EH (cell line): ENCODE measurements at places on chromosomes 16 and 17.

DNA sequence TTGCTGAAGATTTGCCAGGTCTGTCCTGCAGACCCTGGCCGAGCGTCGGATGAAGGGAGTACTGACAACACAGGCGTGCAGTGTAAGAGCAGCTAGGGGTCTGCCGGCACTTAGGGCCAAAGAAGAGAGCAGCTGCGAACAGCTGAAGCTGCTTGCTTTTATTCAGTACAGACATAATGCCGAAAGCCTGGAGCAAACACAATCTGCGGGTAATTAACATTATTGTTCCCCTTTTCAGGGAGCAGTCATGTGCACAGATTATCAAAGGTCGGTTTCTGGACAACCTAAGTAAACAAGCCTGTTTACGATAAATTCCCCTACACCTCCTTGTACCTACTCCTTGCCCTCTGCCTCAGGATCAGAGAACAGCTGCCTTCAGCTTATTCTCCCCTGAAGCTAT, 12.0 kb upstream of the KRT23 start:
- DNase-seq = no peak

DNA sequence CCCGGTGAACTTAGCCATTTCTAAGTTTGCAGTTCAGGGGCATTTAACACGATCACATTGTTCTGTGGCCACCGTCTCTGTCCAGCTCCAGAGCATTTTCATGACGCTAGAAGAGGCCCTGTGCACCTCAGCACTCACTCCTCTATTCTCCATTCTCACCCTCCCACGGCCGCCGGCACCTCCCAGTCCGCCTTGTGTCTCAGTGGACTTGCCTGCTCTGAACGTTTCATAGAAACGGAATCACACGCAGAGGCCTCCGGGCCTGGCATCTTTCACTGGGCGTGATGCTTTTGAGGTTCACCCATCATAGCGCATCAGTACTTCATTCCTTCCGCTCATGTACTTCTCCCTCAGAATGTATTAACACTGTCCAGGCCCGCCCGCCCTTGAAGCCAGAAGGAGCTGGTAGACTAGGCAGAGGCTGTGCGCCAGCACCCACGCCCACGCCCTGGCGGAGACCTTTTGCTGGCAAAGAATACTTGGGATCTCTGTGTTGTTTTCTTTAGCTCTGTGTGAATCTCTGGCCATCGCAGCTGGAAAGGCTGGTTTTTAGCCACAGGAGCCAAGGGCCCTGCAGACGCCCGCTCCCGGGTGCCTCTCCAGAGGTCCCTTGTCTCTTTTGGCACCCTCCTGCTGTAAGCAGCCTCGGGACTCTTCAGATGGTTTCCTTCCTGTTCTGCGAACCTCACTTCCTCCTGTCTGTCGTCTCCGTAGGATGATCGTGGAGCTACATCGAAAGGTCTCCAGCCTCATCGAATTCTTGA, 23.4 kb upstream of the JPT2 start:
- no peak for DNase-seq

GRCh38 chr17:3497101-3497500, 21.3 kb downstream of the ASPA start:
- DNase-seq = no peak

DNA sequence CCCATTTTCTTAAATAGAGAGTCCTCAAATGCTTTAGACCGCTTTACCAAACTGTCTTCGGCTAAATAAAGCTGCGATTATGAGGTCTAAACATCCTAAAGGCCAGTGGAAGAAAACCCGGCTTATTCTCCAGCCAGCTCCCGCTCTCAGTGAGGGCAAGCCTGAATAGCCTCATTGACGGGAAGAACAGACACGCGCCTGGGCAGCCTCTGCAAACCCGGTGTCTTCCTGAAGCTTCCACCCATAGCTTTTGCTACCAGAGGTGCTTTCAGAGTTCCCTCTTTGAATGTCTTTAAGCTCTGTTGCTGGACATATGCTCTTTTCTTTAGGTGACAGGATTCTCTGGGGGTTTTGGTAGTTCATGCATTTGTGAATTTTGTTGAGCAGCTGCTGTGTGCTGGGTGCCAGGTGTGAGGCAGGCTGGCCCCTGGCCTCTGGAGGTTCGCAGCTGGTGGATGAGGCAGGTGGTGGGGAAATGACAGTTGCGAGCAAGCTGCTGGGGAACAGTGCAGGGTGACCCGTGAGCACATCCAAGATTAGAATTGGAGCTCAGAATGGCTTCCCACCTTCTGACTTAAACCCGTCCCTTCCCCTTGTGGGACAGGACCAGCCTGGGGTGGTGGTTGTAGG, 44.7 kb downstream of the CRISPLD2 start:
- DNase-seq = no peak

DNA sequence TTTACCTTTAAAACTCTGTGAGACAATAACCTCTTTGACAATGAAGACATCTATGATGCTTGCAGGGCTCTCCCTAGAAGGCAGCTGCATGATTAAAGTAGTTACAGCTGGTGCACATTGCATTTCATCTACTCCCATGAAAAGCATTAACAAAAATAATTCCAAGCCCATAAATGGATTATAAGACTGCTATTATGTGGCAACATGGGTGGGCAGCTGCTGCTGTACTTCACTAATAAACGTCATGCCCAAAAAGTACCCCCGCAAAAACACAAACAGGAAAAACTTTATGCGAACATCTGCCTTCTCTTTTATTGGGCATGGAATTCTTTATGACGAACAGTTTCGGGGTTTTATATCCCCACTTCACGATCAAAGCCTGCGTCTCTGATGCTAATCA, 224.9 kb downstream of the CA10 start:
- DNase-seq = no peak

DNA sequence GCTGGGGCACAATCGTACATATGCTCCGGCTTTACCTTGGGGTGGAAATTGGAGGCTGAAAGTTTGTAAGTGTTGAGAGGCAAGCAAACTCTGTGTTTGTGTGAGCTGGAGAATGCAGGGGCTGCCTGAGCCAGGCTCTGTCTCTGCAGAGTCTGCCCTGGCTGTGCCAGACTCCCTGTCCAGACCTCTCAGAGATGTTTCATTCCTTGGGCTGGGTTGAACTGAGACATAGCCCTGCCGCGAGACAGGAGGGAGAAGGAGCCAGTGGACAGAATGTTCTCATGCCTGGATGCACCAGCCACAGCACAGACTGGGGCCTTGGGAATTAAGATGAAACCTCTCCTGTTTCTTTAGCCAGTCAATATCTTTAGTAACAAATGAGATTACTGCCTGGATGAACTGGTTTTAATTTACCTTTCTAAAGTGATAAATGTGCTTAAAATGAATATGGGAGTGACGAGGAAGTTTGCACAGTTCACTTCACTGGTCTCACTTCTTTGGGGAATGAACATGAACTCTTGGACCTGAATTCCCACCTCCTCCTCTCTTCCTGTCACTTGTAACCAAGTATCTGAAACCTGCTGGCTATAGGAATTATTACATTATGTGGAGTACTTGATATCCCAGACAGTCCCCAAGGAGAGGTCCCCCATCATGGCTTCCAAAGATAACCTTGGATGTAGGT, 40.1 kb downstream of the YPEL2 start:
- peak; percentile 60 for DNase-seq

- peak; percentile 95 for DNase-seq
Measured at GRCh38 chr16:24986512-24987303, 28.5 kb downstream of the ARHGAP17 start.

- no peak for DNase-seq
Measured at GRCh38 chr16:68487203-68487514, 38.9 kb upstream of the SMPD3 start.

DNA sequence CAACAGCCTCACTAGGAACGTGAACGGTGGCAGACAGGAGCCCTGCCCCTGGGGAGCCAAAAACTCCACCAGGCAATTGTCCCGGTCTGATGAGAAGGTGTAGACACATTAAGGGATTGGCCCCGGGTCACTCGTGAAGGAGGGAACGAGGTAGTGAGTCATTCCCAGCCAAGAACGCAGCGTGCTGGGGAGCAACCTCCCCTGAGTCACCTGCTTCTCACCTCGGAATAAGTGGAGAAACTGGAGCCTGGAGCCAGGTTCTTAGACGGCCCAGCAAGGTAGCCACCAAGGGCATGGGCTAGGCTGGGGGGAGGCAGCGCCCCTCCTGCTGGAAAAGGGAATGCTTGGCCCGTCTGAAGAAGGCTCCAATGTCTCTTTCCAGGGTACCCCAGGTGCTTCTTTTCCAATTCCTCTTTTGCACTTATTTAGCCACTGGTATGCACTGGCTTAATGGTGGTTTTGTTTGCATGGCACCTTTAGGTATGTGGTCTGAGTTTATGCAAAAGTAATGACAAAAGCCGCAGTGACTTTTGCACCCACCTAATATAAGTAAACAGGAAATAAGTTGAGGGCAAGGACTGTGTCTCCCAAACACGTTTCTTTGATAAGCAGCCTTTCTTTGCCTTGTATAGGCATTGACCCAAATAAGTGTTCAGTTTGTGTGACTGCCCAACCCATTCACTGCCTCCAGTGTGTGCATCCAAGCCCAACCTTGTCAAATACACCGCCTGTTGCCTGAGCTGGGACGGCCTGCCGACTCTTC, 1.8 kb upstream of the HELZ start:
- DNase-seq = peak; percentile 31

- DNase-seq = no peak
Measured at GRCh38 chr17:4003501-4004421, 39.5 kb upstream of the ATP2A3 start.

- DNase-seq = peak; percentile 86
Measured at GRCh38 chr17:13557077-13557476, 44.7 kb downstream of the HS3ST3A1 start.

- no peak for DNase-seq
Measured at GRCh38 chr16:89748076-89748475, 26.7 kb downstream of the ZNF276 start.

- peak; percentile 11 for DNase-seq
Measured at GRCh38 chr16:71628810-71629209, 2.8 kb downstream of the MARVELD3 start.

DNA sequence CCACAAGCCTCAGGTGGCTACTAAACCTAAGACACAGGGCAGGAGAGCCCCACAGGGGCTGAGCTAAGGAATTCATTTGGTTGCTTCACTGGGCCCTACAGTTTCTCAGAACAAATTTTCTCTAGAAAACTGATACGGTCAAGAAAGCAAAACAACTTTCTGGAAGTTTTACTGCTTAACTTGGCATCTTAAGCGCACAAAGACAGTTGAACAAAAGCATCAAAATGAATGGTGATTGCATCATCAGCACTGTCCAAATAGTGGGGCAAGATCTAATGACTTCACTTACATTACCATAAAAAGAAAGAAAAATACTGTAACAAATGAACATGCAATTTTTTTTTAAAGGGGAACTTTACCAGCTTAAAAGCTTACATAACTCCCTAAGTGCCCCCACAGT, 47.6 kb downstream of the XPO6 start:
- peak; percentile 74 for DNase-seq

DNA sequence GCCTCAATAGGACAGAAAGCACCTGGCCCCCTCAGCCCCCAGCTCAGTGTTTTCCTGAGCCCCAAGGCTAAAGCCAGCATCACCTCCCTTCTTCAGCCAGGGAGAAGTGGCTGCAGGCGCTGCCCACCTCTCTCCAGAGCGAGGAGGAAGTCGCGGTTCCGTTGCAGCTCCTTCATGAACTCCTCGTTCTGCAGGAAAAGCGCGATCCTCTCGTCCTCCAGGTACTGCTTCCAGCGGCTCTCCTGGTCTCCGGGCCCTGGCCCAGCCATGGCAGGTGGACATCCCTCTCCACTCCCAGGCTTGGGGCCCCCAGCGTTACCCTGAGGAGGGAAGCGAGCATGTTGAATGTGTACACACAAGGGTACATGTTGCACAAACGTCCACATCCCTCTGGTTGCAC, 22.7 kb upstream of the MRPS23 start:
- no peak for DNase-seq

GRCh38 chr17:8126491-8127066, 2.7 kb upstream of the HES7 start:
- DNase-seq = peak; percentile 51

GRCh38 chr17:61794242-61794641, 69.1 kb downstream of the BRIP1 start:
- no peak for DNase-seq

- DNase-seq = no peak
Measured at GRCh38 chr17:74080656-74081582, 122.6 kb upstream of the RPL38 start.

GRCh38 chr17:58501451-58501850, 13.0 kb downstream of the MTMR4 start:
- no peak for DNase-seq

GRCh38 chr17:49667854-49668253, 10.0 kb downstream of the SPOP start:
- no peak for DNase-seq

DNA sequence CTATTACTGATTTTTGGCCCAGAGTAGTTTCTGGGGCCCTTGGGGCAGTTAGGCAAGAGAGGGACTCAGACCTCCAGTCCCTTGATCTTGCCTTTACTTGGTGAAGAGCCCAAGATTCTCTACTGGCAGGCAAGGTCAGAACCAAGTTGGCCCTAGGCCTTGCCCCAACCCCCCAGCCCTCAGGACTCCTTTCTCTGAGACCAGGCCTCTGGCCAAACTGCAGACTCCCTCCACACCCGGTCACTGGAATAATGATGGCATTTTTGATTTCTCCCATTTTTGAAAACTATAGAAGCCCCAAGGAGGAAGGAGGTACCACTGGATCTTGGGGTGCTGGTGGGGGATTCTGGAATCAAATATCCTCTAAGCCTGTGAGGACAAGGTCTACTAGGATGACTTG, 18.0 kb upstream of the HOXB9 start:
- no peak for DNase-seq

DNA sequence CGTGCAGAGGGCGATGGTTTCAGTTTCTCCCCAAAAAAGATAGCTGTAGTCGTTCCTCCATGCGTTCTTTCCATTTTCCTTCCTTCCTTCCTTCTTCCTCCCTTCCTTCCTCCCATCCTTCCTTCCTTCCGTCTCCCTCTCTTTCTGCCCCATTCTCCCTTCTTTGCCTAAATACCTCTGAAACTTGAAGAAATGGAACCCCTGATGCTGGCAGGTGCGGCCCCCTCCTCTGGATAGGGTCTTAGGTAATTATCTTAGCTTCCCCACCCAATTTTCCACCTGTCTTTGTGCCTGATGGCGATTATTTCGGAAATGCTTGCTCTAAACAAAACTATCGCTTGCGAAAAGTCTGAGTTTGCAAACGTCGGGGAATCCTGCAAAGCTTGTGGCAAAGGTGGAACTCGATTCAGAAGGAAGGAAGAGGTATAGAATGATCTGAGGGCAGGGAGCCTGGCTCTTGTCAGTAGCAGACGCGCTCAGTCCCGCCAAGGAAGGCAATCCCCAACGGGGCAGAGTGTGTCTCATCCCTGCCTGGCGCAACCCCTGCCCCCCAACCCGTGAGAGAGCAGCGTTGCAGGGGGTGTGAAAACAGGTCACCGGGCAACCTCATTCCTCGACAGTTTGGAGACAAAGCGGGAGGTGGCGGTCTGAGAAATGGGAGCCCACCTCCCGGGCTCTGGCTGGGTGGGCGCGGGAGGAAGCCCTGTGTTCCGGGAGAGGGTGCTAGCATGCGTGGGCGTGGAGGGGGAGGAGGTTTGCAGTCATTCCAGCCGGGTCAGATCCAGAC, 2.9 kb upstream of the CBX8 start:
- DNase-seq = no peak

- DNase-seq = no peak
Measured at GRCh38 chr16:6634151-6634550, 698.5 kb upstream of the RBFOX1 start.
